HL-60 (cell line): ENCODE measurements at places on chromosomes 7 and 10.

- no peak for DNase-seq
Observed at GRCh38 chr7:66630531-66630930, 1.9 kb downstream of the KCTD7 start.

DNA sequence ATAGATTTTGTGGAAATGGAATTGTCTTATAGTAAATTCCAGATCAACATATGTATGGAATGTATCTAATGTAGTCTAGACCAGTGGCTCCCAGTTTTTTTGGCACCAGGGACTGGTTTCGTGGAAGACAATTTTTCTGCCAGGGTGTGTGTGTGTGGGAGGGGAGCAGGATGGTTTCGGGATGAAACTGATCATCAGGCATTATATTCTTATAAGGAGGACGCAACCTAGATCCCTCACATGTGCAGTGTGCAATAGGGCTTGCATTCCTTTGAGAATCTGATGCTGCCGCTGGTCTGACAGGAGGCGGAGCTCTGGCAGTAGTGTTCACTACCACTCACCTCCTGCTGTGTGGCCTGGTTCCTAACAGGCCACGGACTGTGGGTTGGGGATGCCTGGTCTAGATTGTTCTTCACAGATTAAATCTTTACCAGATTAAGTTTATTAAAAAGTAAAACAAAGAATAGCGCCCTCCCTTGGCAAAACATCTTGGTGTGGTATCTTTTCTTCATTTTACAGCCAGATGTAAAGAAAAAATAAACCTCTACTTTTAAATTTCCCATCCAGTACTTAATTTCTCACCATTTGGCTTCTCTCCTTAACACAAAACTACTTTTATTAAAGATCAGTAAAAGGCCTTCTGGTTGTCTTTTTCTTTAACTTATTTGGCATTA is 48.4 kb downstream of the SEPTIN7 start:
- no peak for DNase-seq

DNA sequence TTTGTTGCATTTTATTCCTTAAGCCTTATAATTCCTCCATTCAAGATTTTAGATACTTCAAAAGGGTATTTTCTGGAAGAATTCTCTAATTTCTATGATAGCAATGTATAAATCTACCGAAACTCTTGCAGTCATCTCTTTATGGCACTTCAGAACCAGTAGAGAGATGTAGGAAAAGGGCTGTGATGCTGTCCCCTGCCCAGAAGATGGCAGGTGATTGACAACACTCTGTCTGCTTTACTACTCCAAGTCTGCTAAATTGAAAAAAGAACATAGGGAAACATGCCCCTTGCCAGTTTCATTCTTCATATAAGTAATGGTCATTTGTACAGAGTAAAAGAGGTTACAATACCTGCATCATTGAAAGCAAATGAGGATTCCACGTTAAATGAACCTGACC is 5.1 kb downstream of the TCTN3 start:
- DNase-seq, result no peak

DNA sequence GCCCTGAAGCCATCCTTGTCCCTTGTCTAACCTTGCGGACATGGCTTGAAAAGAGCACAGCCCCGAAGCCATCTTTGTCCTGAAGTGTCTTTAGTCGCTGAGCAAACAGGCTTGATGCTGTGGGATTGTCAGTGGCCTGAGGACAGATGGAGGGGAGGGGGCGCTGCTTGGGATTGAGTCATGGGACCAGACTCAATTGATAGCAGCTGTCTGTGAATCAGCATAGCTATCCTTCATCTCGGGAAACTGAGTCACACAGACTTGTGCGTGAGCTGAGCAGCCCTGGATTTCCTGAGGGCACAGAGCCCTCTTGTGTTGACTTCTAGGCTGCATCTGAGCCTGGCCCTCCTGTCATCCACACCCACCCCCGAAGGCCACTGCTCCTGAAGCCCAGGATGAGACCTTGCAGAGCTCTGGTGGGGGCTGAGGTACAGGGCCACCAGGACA is 14.4 kb downstream of the MYO1G start:
- peak; percentile 12 for DNase-seq

- no peak for DNase-seq
Observed at GRCh38 chr7:73701357-73701995, 18.0 kb downstream of the STX1A start.

GRCh38 chr7:140584195-140584851 is 56.3 kb downstream of the DENND2A start:
- no peak for DNase-seq

DNA sequence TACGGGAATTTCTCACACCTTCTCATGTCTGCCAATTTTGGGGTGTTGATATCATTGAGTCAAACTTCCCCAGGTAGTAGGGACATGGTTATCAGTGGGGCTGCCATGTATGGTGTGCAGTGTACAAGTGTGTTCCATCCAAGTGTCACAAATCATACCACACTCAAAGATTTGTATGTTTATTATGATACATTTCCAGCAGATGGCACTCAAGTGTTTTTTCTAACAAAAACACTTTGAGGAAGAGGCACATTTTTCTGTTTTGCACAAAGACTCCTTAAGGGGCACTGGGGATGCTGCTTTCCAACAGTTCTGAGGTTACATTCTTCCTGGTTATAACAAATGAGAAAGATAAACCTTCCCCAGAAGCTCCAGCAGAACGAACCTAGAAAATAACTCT is 414.5 kb downstream of the REEP3 start:
- no peak for DNase-seq

DNA sequence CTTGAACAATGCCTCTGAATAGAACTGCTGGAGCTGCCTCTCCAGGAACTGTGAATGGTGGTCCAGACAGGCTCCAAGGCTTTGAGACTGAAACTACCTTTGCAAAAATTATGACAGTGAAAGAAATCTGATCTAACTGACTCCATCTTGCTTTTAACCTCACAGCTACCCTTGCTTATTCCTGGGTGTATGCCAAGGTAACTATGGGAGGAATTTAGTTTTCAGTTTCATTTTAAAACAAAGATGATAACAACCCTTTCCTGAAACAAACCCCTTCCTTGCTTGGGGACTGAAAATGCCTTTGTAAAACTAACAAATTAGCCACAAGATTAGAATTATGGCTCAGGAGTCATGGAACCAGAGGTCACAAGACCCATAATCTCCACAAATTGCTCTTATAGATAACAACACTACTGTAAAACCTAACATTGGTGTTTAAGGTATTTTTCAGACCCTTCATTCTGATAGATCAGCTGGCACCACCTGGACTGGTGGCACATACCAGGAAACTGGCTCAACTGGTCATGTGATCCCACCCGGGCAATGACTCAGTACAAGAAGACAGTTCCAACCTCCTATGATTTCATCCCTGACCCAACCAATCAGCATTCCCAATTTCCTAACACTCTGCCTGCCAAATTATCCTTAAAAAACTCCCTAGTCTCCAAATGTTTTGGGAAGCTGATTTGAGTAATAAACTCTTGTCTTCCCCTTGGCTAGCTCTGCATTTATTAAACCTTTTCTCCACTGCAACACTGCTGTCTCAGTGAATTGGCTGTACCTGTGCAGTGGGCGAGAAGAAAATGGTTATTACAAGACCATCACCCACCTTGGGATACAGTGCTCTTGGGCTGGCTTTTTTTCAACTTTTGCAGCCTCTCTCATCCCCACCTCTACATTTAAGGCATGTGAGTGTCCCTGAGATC is 608.1 kb downstream of the TYW1 start:
- DNase-seq, result no peak

DNA sequence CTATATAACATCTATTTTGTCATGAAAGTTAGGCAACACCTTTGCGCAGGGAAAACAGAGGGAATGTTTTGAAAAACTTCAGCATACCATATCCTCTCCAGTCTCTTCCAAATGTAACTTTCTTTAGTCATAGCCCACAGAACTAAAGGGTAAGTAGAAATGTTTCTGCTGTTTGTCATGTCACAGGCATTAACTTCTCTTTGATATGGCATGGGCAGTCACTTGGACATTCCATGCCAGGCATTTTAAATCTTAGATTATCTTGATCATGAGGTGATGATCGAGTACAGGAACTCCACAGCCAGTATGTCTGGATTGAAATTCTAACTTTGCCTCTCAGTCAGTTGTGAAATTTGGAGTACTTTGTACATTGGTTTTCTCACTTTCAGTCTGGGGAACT is 27.5 kb upstream of the ETV1 start:
- no peak for DNase-seq

GRCh38 chr10:113585949-113586348 is 33.1 kb downstream of the HABP2 start:
- no peak for DNase-seq

DNA sequence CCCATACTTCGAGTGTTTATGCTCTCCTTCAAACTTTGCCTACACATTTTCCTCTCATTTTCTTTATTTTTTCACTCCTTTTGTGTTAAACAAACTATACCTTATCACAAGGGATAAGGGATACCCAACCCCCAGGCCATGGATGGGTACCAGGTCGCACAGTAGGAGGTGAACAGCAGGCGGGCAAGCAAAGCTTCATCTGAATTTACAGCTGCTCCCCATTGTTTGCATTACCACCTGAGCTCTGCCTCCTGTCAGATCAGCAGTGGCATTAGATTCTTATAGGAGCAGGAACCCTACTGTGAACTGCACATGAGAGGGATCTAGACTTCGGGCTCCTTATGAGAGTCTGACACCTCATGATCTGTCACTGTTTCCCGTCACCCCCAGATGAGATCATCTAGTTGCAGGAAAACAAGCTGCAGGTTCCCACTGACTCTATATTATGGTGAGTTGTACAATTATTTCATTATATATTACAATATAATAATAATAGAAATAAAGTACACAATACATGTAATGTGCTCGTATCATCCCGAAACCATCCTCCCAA is 28.5 kb downstream of the ZC3HC1 start:
- no peak for DNase-seq

DNA sequence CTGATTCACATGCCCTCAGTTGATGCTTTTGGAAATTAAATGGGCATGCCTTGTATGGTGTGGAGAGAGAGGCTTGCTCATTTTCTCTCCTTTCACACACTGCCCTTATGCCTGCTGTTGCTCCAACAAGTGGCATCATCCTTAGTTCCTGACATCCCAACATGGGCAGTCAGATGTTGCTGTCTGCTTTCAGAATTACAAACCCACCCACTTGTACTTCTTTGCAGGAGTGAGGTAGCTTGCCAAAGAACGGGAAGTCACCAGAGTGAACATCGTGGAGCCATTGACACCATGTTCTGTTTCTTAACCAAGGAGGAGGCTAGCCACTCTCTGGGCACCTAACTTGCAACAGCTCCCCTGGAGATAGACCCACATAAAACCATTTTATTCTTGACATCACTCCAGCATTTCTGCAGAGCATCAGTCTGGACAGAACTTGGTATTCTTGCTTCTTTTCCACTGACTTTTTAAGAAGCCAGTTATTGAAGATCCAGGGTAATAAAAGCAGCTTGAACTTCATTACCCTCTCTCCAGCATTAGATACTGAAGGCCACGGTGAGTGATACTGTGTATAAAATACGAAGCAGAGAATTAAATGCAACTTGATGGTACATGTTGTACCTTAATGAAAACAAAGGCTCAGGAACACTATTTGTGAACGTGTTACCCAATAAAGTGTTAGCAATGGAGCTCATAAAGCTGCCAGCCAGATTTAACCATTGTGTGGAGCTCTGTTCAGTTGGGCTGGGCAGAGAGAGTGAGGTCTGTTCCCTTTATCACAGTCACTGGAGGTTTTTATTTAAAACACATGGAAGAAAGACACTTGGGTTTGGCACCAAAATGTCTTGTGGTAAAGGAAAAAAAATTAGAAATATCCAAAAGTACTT is 195.8 kb upstream of the HABP2 start:
- no peak for DNase-seq

- DNase-seq, result no peak
Observed at GRCh38 chr7:95993380-95993779, 221.0 kb downstream of the DYNC1I1 start.

DNA sequence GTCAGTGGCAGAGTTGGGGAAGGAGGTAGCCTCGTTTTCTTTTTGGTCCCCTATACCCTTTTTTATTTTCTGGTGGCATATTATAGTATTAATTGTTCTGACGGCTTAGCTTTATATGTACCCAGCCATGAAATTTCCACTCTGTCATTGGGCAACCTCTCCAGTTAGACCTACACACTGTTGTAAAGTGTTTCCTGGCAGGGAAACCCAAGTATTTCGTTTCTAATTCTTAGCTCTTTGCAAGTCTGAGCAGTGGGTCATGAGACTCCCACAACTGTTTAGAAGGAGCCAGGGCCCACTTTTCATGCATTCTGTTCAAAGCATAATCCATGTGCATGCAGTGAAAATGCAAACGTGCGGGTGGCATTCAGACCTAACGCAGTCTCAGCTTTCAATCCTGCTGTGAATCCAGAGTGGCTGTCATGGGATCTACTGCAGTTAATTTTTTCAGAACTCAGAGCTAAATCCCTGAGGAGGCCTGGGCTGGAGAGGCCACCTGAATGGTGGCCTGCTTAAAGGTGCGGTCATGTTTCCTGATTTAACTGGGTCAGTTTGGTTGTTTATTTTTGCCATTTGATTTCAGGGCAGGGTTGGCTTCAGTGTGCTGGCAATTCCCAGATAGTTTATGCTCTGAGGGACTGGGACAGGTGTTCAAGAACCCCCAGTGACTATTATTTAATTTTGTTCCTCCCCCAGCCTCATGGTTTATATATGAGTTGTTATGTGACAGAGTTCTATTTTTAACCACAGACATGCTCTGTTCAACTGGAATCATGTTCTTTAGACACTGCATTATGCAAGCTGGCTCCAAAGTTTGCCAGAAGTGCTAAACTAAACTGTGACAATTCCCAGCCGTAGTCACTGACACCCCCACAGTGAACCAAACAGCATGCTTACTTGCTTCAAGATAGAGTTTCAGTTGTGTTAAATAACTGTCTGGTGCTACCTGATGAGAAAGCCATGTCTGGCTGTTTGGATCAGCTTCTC is 27.4 kb upstream of the SYPL1 start:
- no peak for DNase-seq

DNA sequence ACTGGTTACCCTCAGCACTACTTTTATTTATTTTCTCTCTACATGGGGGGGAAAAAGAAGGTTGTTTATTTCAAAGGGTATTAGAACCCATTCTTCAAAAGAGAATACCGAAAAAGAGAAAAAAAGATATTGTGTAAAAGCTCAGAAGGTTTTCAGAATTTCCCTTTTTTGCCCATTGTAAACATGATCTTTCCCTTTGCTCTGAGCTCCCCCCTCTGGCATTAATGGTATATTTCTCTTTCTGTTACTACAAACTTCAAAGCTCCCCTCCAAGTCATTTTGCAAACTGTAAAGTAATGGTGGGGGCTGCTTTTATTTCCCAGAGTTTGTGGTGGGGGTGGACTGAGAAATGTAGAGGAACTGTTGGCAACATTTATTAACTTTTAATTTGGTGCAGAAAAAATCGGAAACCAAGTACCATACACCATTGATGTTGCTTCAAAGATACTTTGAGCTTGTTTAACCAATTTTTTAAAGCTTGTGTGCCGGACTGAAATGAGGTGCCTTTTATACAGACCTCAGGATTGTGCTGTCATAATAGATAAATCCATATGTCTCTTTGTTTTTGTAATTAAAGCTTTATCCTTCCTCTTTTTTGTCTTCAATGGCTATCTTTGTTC is 181.5 kb downstream of the EXOC4 start:
- DNase-seq, result peak; percentile 28

DNA sequence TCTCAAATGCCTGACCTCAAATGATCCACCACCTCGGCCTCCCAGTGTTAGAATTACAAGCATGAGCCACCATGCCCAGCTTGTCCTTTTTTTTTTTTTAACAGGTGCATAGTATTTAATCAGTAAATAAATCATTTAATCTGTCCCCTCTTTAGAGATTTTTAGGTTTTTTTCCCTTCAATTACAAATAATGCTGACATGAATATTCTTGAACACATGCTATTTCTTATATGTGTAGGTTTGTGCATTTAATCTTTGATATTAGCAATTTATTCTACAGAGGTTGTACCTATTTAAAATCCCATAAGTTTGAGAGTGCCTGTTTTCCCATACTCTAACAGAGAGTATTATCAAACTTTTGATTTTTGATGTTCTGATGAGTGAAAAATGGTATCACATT is 24.2 kb upstream of the ARMC3 start:
- DNase-seq, result no peak
